ENCODE measurements at places on chromosomes 4 and X.

- DNase-seq: no peak
Measured at GRCh38 chr4:80308466-80308822, 27.1 kb upstream of the CFAP299 start.

DNA sequence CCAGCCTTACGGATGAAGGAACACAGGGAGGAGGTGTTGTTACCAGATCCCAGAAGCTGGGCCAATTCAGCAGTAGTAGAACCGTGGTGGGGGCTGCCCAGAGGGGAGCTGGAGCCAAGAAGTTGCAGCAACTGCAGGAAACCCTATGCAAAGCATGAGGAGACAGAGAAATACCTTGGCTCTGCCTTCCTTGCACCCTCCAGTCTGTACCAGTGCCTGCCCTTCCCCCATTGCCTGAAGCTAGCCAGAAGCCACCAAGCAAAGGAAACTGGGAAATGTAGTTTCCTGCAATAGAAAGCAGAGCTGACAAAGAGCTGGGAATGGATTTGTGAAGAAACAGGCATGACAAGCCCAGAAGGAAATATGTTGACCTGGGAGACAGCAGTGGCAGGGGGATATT is 108.7 kb upstream of the FUNDC1 start:
- no peak for DNase-seq

DNA sequence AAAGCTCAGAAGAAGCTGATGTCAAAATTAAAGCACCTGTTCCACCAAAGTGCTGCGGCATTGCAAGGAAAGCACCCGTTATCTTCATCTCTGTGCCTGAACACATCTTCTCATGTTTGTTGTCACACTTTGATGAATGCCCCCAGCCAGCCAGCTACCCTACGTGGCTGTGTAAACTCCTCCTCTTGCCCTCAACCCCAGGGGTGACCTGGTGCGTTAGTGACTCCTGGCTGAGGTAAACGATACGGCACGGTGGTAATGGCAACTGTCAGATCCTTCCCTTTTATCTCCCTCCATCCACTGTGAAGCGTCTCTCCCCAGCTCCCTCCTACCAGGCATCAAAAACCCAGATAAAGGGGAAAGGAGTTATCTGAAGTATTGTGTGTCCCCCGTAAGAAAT is 90.6 kb upstream of the WWC2 start:
- DNase-seq: no peak

DNA sequence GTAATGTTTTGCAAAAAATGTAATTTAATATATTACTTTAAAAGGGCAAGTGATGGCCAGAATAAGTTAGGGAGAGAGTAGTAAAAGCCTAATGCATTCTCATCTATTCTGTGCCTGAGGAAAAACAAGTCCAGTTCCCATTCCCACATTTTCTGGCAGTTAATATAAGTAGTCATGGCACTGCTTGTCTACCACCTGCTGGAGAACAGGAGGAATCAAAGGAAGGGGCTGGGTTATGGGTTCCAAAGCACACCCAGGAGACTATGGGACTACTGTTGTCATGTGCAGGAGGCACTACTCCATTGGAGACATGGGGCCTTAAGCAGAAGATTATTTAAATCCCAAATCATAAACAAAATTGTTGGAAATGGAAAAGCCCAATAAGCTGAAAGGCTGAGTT is 2618.6 kb downstream of the ARAP2 start:
- DNase-seq: no peak

DNA sequence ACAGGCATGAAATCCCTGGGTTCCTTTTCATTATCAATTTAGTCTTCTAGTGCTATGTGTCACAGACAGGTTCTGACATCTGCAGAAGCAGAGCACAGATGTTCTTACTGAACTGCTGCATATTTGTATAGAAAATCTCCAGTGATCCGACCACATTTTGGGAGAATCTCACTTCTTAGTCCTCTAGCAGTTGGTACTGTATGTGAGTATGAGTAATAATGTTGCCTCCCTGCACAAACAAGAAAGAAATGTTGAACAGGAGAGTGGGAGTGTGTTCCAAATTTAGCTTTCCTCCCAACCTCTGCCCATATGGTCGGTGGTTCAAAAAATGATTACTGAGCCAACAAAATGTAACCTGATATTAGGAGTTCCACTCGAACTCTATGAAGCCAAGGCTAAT is 165.3 kb upstream of the GPC4 start:
- no peak for DNase-seq

DNA sequence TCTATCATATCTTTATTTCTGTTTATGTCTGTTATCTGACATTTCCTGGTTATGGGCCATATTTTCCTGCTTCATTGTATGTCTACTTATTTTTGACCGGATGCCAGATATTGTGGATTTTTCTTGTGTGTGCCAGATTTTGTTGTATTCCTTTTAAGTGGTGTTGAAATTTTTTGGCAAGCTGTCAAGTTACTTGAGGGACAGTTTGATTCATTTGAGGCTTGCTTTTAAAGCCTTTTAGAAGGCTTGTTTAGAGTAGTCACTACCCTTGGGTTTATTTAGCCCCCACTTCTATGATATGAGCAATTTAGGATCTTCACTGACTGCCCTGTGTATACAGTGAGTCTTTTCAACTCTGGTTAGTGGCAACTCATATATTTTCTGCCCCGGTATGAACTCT is 29.2 kb upstream of the NPY2R start:
- no peak for DNase-seq

DNA sequence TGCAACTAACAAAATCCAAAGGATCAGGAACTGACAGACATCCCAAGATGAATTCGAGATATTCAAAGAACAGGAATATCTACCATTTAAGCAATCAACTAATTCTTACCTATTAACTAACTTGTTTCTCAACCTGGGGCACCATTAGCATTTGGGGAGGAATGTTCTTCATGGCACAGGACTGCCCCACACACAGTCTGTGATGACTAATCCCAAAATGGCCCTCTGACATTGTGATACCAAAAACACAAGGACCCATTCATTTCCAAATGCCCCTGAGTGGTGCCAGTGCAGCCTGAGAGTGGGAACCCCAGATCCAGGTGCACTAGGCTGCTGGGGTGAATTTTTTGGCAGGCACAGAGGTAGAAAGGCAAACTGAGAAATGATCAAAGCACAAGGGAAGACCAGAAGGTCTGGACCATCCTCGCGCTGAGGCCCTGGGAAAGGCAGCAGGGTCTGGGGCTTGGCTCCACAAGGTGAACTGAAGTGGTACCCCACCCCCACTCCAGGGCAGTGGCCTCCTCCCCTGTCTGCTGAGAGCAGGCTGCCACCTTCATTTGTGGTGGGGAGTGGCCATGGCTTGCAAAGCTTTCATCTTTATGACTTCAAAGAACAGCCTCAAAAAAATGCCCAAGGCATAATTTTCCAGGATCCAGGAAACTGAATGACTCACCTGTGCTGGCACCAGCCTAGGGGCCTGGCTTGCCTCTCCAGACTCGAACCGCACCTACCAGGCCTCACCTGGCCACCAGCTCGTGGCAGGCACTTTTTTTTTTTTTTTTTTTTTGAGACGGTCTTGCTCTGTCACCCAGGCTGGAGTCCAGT is 122.4 kb downstream of the BCOR start:
- no peak for DNase-seq

DNA sequence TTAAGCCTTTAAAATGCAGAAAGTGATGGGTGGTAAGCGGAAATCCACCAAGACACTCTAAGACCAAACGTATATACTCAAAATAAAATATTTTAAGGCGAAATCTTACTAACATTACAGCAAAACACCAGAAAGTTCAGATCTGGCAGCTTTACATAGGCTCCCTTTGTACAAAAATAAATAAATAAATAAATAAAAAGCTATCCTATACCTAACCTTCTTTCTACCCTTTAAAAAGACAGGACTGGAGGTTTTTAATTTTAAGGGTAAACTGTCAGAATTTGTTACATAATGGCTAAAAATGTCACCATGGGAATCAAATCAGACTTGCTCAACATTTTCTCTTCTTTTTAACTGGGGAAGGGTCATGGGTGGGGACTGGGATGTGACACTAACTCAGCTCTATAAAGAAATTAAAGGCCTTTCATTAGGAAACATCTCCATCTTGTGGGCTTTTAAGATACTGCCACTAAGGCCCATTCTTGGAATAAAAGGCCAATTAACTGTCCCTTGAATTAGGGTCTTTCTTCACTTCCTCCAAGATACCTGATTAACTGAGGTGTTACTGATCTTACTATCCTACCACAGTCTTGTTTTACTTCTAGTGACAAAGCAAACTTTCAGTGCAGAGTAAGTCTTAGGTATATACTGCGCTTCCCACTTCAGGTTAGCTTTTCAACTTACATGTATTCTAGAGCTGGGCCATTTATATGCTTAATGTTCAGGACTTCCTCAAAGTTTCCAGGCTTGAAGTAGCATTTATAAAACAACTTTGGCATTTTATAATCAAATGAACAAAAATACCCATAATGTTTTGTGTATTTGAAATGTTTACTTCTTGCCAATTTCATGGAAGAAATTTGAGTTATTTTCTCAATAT is 13.3 kb downstream of the HNRNPD start:
- no peak for DNase-seq

- DNase-seq: no peak
Measured at GRCh38 chrX:24799565-24799964, 105.8 kb downstream of the POLA1 start.

DNA sequence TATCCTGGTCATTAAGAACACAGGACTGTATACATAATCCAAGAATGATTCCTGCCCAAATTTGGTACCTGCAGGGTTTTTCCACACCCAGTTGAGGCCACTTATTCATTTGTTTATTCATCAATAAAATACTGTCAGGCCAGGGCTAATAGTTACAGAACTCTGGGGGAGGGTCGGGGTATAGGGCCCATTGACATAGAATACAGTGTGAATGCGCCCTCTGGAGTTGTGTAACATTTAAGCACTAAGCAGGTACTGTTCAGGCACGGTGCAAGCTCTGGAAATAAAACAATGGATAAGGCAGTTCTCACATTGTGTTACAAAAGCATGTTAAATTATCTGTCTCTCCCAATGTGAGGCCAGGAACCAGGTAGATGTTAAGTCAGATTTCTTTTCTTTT is 30.8 kb upstream of the LRBA start:
- no peak for DNase-seq

DNA sequence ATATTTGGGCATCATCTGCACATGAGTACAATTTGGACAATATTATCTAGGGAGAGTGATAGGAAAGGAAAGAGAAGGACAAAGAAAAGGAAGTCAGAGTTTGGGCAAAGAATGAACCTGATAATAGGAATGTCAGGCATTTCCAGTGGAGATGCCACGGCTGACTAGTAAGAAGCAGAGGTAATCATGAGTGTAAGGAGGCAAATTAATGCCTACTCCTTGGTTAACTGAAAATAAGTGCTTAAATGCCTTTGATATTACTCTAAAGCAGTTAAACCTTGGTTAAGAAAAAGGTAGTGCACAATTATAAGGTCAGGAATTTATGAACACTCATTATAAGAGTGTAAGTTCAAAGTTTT is 99.2 kb upstream of the DDIT4L start:
- DNase-seq: no peak

DNA sequence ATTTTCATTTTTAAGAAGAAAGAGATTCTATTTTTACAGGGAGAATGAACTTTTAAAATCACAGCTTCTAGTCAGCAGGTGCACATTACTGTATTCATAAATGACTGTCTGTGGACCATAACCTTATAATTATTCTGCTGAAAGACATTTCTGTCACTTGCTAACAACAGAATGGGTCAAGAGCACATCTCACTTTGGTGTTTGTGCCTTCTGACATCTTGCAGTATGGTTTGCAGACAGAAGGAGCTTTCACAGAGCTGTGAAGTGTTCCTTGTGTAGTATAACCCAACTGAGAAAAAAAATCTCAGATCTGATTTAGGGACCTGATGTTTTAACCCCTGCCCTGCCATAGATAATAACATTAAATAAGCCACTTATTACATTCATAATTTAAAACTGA is 131.4 kb upstream of the CTSO start:
- no peak for DNase-seq

GRCh38 chr4:2688697-2689096 is 67.4 kb downstream of the TNIP2 start:
- no peak for DNase-seq

DNA sequence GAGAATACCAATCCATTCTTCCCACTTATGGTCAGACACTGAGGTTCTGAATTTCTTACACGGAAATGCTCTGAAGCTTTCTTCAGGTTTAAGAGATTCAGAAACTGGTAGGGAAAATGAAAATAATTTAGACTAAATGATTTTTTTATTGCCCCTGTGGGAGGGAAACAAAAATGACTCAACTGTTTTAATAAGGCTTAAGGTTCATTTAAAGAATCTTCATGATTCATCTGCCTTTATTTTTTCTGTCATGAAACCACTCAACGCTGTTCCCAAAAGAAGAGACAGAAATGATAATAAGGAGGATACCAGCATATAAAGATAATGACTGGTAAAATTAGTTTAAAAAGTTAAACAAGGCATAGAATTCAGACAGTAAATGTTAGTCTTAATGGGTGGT is 39.3 kb upstream of the FAM47B start:
- DNase-seq: no peak

Data from stimulated activated CD4-positive, alpha-beta T cell treated with anti-CD3 and anti-CD28 coated beads, TNF-alpha, amount 100 ng/mL, for 4 hours (primary cell).